ENCODE measurements at places on chromosomes 1 and 21. TPM values are rescaled to one million over a fixed set of nuclear protein-coding genes. Genes with fewer than 3 reads are reported as not detected.

- H3K4me3 ChIP-seq = no peak overlapping the region
- H3K36me3 ChIP-seq = no peaks in the 10 kb centered on the region
- H3K4me1 ChIP-seq = peaks cover 23% of the 10 kb centered on the region
- DNase-seq = no peak
These were observed 17.6 kb upstream of the RGS1 start for GRCh38 chr1:192557841-192558595.

OR2L2 gene
- total RNA-seq = not detected

- no peak overlapping the region for H3K27ac ChIP-seq
- DNase-seq = no peak
- no peak overlapping the region for H3K4me3 ChIP-seq
- H3K27me3 ChIP-seq = no peaks in the 10 kb centered on the region
- H3K4me1 ChIP-seq = peaks cover 6% of the 10 kb centered on the region
These were observed 31.5 kb downstream of the TMCO1 start for GRCh38 chr1:165737196-165737595.

DLGAP3 gene
- 0.74 TPM for total RNA-seq

CELA3A gene
- total RNA-seq = not detected

DNA sequence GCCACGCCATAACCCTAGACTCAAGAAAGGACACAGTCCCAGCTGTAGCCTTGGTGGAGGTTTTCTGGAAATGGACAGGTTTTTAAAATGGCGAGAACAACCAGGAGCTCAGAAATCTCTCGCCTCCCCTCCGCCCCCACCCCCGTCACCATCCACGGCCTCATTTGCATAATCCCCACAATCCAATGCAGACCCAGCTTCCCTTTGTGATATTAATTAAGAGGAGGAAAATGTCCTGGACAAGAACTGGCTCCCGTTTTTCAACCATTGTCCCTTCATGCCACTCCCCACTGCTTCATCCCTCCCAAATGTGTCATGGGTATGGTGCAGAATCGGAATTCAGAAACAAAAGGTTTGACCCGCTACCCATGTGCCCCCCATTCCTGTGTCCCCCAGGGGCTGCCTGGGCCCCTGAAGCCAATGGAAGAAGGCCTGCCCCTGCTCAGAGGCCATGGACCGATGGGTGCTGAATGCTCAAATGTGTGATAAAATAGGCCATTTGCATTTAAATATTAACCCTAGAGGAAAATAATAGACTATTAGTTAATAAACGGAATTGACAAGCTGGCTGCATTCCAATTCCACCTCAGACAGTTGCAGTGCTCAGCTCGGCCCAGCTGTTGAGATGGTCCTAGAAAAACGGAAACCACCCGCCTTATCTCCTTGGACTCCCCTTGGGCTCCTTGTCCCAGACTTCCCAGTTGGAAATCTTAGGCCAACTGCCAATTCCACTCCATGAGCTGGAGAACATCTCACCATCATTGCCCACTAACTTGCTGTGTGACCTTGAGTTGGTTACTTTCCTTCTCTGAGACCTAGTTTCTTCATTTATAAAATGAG lies 10.7 kb upstream of the EPHB2 start:
- H3K36me3 ChIP-seq = no peaks in the 10 kb centered on the region
- no peak overlapping the region for H3K27ac ChIP-seq
- no peak overlapping the region for H3K4me3 ChIP-seq
- DNase-seq = no peak
